ENCODE measurements at places on chromosomes 16 and 17.

- DNase-seq = no peak
Observed at GRCh38 chr17:5826384-5826783, 242.1 kb upstream of the NLRP1 start.

- no peak for DNase-seq
Observed at GRCh38 chr16:49890876-49891275, 35.0 kb upstream of the ZNF423 start.

- no peak for DNase-seq
Observed at GRCh38 chr16:73322856-73323255, 274.9 kb upstream of the ZFHX3 start.

DNA sequence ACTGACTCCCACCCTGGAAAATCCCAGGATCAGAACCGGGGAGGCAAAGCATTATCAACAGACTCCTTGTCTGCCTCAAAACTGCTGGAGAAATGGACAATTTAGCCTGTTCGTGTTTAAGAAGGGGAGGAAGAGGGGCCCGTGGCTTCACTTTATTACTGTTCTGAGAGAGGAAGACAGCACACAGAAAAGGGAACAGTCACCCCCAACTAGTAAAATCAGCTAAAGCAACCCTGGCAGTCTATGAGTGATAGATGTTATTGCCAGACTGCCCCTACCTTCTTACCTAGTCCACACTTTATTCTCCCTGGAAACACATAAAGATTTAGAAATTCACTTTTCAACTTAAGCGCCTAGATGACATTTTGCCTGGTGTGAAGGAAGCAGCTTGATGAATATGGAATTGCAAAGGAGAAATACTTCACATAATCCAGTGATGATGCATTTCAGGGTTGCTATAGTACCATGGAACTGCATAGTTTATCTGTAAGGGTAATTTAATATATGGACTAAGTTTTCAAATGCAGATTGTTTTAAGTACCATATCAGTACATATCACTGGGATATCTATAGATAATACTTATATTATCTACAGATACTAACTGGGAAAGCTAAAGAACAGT is 36.9 kb upstream of the TRAP1 start:
- no peak for DNase-seq

DNA sequence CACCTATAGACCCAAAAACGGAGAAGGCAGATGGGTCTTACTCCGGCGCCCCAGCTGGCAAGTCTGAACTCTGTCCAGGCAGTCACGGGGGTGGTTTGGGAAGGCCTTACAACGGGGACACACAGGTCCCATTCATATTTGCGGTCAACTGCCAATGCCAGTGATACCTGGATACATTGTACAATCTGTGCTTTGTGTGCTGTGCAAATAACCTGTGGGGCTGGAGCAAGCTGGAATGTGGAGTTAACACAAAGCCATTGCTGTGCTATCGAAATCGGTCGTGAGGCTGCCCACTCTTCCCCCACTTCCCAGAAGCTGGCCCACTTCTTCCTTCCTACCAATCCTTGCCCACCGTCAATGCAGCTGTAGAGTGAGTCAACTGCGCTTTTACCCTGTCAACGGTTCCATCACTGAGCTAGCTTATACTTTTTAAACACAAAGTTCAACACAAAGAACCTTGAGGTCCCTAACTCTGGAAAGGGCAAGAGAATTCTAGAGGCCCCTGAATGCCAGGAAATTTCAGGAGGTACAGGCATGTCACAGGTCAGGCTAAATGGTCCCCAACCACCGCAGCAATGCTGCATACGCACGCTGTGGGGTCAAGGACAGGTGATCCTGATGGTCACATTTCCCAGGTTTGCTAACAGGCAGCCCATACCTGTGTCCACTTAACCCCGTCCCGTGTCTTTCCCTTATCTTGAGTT is 122.8 kb downstream of the ZFHX3 start:
- DNase-seq = no peak

- no peak for DNase-seq
Observed at GRCh38 chr16:68238029-68238345, 2.1 kb upstream of the ESRP2 start.

- no peak for DNase-seq
Observed at GRCh38 chr16:29645694-29646187, 17.3 kb upstream of the SPN start.

DNA sequence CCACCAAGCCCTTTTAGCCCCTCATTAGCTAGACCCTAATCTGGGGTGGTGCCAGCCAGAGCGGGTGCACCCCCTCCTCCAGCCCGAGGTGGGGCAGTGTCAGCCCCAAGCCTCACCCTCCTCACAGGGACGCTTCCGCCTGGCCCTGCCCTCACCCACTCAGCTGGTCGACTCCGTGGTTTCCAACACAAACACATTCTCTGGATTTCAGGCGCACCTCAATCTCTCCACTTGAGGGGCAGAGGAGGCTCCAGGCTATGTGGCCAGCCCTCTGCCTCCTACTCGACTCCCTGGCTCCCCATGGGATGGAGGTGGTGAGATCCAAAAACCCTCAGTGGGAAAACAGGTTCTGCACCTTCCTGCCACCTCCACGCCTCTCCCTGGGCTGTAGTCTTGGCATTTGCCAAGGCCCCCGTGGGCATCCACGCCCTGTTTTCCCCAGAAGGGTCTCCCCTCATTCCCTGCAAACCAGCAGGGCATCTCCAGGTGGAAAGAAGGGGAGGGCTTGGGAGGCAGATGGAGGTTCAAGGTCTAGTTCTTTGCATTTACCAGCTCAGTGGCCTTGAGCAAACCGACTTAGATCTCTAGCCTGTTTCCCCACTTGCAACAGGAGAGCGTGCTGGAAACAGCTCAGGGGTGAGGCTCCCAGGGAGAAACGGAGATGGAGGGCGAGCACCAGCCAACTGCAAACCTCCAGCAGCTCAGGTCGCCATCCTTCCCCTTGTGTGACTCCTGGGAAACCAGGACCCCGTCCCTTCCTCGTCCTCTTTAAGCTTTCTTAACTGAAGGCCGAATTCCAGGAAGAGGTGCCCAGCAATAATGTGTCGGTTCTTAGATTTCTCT is 1.7 kb downstream of the EMP2 start:
- DNase-seq = no peak

- no peak for DNase-seq
Observed at GRCh38 chr17:82267575-82268379, 5.7 kb downstream of the CSNK1D start.

- no peak for DNase-seq
Observed at GRCh38 chr17:4449736-4450135, 16.0 kb downstream of the SPNS3 start.

GRCh38 chr17:61309362-61310256 is 90.0 kb upstream of the TBX2 start:
- DNase-seq = no peak

GRCh38 chr16:81553080-81553813 is 108.6 kb downstream of the CMIP start:
- DNase-seq = no peak

All from NCI-H1436 treated with DMSO at 0.1 percent for 48 hours (cell line).